GF-D8 (cell line): ENCODE measurements at places on chromosomes 1 and 21.

GRCh38 chr1:110502402-110503151 lies 16.4 kb downstream of the KCNA10 start:
- DNase-seq: peak; percentile 1

DNA sequence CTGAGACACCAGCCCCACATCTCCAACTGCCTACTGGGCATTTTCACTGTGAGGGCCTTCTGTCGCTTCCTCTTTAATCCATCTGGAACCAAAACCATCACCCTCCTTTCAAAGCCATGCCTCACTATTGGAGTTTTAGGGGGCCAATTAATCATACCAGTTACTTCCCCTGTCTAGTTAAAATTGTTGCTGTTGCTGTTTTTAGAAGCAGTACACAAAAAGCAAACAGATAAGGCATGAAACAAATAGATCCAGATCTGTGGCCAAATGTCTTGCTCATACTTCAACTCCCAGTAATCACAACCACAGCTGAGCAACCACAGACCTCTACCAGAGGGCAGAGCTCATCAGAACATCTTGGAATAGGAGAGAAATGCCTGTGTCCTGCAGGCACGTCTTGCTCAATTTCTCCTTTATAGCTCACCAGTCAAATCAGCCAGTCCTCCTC lies 133.8 kb upstream of the C1orf105 start:
- no peak for DNase-seq

DNA sequence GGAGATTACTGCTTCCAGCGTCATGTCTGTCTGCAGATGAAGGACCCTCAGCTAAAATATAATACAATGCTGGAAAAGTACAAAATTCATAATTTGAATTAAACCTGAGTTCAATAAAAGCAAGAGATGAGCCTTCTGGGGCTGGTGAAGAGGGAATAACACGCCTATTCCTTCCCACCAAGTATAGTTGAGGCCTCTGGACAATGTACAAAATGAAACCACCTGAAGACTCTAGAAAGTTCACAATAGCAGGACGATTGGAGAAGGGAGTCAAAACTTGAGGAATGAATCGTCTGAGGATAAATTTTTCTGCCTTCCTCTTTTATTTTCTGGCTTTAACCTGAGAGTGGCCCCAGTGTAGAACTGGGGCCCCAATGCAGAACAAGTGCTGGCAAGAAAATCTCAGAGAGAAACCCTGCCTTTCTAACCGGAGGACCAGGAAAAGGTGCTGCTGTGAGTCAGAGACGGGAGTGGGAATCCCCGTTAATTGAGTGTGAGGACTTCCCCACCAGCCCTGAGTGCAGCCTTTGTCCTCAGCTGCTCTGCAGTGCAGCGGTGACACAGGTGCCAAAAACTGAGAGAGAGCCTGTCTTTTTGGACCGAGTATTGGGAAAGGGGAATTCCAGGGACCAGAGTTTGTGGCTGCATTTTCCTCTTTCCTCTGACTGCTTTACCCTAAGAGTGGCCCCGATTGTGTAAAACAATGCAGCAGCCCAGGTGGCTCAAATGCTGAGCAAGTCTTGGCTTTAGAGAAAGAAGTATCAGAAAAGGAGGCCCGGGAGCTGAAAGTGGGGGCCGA lies 264.9 kb downstream of the DYRK1A start:
- DNase-seq: no peak

- DNase-seq: no peak
Measured at GRCh38 chr1:156627313-156627880, 8.2 kb downstream of the HAPLN2 start.

- DNase-seq: peak; percentile 67
Measured at GRCh38 chr1:110874324-110875215, 1.6 kb downstream of the CD53 start.

DNA sequence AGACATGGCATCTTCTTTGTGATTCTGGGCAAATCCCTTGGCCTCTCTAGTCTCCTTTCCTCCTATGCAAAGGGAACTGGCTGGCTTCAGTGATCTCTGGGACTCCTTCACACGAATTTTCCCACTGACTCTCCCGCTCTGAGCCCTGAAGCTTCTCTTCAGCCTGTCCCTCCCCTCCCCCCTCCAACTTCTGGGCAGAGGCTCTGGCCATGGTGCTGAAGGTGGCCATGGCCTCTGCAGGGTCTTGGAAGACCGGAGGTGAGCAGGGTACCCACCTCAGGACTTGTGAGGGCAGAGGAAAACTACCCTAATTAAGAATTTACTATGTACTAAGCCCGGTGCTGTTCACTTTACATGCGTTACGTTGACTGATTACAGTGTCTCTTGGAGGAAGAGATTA lies 29.4 kb upstream of the POU3F1 start:
- no peak for DNase-seq

DNA sequence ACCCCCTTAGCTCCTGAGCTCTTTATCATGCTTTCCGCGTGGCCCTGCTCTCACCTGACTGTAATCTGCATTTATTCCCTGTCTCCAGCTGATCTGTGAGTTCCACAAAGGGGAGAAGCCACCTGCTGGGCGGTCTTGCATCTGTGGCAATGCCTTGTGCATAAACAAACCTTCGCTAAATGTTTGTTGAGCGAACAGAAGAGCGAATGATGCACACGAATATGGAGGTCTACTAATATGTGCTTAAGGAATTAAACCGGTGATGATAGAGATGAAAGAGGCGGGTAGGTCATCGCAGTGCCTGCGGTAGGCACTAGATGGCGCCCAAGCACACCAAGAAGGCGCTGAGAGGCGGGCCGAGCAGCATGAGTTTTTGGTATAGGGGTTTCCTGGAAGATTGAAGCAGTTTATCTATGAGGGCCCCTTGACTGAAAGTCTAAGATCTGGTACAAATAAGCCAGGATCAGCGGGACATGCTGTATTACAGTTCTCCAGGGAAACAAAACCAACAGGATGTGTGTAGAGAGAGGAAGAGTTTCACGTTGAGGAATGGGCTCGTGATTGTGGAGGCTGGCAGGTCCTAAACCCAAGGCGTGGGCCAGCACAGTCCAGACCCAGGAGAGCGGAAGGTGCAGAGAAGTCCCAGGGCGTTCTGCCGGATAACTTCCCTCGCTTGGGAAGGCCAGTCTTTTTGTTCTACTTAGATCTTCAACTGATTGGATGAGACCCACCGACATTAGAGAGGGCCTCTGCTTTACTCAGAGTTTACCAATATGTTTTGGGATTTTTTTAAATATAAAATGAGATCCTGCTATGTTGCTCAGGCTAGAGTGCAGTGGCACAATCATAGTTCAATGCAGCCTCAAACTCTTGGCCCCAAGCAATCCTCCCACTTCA lies 34.7 kb downstream of the TOMM20 start:
- peak; percentile 14 for DNase-seq

DNA sequence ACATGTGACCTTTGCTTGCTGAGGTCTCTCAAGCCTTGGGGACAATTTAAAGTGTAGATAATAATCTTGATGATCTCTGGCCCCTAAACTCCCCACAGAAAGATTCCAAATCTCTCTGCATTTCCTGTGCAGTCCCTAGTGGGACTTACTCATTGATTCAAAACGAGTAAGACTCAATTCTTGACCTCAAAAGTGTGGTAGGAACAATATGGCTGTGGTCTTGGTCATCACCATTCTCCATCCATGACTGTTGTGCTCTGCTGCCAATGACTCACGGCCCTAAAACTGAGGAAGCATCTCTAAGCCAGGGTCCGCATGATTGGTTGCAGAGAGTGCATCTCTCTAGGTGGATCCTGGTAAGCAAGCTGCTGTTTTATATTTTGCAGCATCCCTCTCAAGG lies 268.0 kb downstream of the PTGER3 start:
- no peak for DNase-seq

DNA sequence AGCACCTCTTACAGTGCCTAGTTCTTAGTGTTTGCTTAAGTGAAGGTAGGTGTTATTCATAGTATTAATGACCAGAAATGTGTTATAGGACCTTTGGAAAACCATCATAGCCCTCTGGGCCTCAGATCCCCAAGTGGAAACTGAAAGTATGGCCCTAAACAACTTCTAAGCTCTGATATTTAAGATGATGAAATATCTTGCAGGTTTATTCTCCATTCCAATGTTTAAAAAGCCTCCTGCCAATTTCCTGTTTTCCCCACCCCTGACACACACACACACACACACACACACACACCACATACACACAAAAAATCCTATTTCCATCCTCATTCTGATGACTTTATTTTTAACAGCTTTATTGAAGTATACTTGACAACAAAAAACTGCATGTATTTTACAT lies 108.2 kb downstream of the DIRAS3 start:
- DNase-seq: no peak

- DNase-seq: no peak
Measured at GRCh38 chr1:20445956-20446355, 40.1 kb downstream of the CAMK2N1 start.

DNA sequence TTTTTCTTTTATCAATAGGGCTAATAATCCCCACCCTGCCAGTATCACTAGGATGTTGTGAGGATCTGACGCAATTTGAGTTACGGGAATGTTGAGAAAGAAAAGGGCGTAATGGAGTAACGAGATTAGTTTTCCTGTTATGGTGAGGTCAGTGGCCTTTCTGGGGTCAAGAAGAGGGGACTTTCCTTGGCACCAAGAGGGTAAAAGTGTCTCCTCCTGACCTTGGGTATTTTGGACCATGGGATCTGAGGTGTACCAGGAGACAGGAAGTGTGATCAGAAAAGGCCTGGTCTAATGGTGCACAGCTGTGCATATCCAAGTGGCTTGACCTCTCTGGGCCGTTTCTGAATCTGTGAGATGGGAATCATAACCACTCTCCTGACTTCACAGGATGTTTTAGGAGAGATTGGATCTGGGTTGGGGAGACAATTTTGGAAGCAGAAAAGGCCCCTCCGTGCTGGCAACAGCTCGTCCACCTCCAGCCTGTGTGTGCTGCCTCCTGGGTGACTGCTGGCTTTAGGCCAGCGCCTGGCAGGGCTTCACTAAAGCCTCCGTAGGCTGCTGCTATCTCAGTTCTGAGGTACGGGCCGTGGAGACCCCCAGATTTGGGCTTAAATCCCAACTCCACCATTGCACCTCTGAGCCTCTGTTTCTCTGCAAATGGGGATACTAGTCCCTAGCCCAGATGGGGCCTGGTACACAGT lies 37.1 kb downstream of the ALPL start:
- DNase-seq: no peak

- DNase-seq: peak; percentile 48
Measured at GRCh38 chr1:151762941-151763921, at the start of gene MRPL9. Gene MRPL9, minus strand, starts transcription at chr1:151763496. Its CDS starts 17 bp downstream, at chr1:151763479.

GRCh38 chr1:107748531-107748930 lies 216.4 kb downstream of the VAV3 start:
- no peak for DNase-seq

- no peak for DNase-seq
Measured at GRCh38 chr1:75796376-75797272, at the start of gene MSH4. Gene MSH4, plus strand, starts transcription at chr1:75796882. Its CDS starts 104 bp downstream, at chr1:75796986.

- no peak for DNase-seq
Measured at GRCh38 chr21:26374817-26375216, 198.3 kb downstream of the CYYR1 start.

- DNase-seq: no peak
Measured at GRCh38 chr1:45913183-45913683, 109.8 kb downstream of the MAST2 start.

DNA sequence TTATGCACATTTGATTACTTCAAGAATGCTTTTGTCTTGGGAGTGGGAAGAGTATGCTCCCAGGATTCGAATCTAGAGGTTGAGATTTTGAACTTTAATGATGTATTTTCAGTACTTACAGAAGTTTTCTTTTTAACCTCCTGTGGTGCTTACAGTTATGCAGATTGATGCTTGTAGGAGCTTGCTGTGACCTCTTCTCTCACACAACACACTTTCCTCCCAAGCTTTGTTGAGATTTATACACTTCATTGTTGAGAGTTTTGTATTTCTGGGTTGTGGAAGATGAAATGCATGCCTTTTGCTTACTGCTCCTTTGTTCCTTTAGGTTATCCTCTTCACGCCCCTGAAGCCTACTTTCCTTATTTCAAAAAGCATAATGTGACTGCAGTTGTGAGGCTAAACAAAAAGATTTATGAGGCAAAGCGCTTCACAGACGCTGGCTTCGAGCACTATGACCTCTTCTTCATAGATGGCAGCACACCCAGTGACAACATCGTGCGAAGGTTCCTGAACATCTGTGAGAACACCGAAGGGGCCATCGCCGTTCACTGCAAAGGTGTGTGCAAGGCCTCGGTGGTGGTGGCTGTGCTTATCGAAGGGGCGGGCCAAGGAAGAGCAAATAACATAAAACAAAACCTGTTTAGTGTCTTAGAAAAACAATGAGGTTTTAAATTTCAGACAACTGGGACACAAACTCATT lies 75.5 kb upstream of the GPR88 start:
- DNase-seq: no peak

- no peak for DNase-seq
Measured at GRCh38 chr1:86714159-86714558, 9.8 kb downstream of the SH3GLB1 start.

- DNase-seq: no peak
Measured at GRCh38 chr1:1187938-1188337, 14.3 kb downstream of the TTLL10 start.

DNA sequence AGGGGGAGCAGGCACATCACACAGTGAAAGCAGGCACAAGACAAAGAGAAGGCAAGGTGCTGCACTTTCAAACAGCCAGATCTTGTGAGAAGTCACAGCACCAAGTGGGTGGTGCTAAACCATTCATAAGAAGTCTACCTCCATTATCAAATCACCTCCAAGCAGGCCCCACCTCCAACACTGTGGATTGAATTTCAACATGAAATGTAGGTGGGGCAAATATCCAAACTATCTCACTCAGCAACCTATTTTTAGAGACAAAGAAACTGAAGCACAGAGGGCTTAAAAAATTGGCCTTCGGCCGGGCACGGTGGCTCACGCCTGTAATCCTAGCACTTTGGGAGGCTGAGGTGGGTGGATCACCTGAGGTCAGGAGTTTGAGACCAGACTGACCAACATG lies 90.4 kb downstream of the UBE2U start:
- DNase-seq: no peak

GRCh38 chr1:32001863-32002262 lies 11.8 kb upstream of the KHDRBS1 start:
- no peak for DNase-seq

DNA sequence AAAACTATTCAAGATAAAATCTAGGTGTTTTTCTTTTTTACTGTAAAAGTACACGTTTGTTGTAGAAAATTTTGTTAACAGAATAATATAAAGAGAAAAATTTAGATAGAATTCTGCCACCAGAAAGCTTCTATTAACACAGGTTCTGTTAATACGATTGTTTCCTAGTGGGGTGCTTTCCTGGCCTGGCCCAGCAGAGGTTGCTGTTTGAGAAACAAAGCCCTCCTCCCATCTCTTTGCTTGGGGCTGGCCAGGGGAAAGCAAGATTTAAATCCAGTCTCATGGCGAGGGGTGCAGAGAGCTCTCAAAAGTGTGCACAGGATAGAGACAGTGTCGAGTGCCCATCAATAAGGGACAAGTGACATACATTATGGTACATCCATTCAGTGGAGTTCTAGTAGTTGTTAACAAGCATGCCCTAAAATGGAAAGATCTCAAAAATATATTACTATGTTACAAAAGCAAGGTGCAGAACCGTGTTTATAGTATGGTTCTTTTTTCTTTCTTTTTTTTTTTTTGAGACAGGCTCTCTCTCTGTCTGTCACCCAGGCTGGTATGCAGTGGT lies 14.6 kb upstream of the ACBD3 start:
- no peak for DNase-seq
